NCI-H1436 treated with DMSO at 0.1 percent for 48 hours (cell line): ENCODE measurements at places on chromosomes 5 and 9.

DNA sequence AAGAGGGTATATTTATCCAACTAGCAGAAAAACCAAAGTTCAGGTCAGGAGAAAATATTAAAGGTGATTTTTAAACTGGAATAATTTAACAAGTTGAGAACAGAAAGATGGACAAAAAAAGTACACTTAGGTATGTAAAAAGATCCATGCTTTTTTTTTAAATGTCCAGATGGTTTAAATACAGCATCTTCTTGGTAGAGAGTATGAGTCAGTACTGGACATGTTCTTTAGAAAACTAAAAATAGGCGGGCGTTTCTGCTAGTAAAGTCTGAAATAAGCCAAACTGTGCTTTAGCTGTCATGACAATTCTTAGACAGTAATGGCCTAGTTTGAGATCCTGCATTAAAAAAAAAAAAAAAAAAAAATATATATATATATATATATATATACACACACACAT, 255.9 kb upstream of the ST8SIA4 start:
- no peak for DNase-seq

DNA sequence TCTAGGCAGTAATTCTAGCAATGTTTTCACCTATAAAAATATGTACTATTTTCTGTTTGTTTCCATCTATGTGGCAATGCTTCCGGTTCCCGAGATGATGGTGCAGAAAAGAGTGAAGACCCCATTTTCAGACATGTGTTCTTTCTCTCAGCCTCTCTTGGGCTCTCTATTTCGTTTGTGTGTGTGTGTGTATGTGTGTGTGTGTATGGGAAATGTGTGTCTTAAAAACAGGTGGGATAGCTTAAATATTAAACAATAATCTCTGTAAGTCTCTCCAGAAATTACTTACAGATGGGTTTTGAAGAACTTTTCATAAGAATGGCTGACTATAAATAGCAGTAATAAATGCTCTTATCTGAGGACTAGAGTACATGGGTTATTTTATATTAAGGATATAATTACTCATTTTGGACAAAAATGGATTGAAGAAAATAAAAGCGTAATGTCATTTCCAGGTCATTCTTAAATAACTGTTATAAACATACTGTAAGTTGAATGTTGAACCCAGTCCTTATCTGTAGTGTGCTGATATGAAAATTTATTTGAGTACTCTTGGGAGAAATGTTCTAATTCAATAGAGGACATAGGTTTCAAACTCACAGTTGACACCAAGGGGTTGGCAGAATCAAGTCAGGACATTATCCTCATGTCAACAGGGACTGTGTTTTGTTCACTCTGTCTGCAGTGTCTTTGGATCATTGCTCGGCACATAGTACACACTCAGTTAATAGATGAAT, 31.1 kb downstream of the PCSK5 start:
- DNase-seq, result no peak

- DNase-seq, result no peak
Measured at GRCh38 chr5:9987101-9987500, 262.6 kb downstream of the ATPSCKMT start.

GRCh38 chr9:78189461-78189860, 46.4 kb upstream of the CEP78 start:
- DNase-seq, result no peak

GRCh38 chr5:116097301-116097700, 12.5 kb downstream of the COMMD10 start:
- no peak for DNase-seq

DNA sequence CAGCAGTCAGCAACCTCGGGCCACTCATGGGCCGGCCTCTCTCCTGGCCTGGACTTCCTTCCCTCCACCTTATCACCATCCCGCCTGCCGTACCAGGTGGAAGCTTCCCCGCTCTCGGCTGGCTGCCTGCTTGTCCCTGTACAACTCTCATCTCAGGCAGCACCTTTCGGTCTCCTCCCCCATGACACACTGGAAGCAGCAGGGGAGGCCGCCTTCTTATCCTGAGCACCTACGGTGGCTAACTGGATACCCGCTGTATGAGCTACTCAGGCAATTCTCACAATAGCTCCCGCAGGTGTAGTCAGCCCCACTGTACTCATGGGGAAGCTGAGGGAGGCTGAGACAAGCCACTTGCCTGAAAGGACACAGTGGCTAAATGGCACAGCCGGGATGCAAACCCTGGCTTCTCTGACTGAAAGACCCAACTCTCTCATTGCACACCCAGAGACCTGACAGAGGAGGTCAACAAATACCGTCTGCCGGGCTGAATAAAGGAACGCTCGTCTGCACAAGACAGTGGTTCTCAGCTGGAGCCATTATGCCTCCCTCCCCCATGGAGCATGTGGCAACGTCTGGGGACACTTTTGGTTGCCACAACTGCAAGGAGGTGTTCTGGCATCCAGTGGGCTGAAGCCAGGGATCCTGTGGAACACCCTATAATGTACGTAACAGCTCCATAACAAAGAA, 9.6 kb downstream of the STK10 start:
- no peak for DNase-seq

DNA sequence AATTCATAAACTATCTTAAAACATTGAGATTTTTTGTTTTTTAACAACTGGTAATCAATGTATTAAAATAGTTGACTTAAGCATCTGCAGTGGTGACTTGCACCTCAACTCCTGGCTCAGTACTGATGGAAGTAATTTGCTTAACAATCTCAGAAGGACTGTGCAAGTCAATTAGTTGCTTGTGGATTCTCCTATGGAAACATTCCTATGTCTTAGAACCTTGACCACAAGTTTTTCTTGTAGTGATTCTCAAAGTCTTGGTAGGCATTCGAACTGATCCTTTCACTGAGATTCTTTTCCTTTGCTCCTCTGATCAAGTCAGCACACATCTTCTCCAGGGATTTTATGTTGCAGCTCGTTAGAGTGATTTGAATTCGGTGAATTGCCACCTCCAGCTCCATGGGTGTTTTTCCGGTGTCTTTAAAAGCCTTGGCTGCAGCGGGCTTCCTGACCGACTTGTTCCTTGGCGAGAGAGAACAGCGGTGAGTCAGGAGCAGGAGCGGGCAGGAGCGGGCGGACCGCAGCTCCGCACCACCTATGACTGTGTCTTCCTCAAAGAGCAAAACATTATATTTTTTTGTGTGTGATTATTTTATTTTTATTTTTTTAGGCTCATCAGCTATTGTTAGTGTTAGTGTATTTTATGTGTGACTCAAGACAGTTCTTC, 21.1 kb downstream of the HMGXB3 start:
- DNase-seq, result no peak

DNA sequence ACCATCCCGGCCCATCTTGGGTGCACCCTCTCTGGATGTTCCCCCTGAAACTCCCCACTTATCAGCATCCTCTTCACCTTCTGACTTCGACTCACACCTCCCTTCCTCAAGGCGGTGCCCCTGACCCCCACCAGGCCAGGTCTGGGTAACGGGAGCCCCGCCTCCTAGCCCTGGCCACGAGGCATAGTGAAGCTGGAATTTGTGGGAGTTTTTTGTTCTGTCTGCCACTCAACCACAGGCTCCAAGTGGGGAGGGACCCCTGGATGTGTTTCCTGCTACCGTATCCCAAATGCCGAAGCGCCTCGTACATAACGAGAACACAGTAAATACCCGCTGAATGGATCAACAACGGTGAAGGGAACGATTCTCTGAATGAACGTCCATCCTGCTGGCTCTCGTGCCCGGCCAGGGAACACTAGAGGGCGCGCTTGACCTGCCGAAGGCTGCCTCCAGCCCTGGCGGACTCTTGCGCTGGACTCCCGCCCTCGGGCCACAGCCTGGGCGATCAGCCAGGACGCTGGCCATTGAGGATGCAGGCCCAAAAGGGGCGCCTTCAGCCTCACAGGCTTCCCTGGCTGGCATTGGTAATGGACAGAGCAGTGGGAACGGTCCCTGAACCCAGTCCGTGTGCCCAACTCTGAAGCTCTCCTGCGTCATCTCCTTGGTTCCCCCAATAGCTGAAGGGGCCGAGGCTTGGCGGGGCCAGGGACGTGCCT, 47.3 kb upstream of the PHYKPL start:
- DNase-seq, result no peak

DNA sequence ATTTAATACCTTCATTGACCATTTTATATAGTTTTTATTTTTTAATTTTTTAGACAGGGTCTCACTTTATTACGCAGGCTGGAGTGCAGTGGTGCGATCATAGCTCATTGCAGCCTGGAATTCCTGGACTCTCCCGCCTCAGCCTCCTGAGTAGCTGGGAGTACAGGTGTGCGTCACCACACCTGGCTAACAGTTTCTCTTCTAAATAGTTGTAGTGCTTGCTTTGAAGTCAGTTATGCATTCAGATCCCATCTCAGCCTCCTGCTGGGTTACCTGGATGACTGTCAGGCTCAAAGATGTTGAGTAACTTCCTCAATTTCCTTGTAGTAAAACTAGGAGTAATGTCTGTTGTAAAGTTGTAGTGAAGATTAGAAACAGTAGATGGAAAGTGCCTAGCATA, 21.4 kb downstream of the SNX18 start:
- DNase-seq, result no peak

DNA sequence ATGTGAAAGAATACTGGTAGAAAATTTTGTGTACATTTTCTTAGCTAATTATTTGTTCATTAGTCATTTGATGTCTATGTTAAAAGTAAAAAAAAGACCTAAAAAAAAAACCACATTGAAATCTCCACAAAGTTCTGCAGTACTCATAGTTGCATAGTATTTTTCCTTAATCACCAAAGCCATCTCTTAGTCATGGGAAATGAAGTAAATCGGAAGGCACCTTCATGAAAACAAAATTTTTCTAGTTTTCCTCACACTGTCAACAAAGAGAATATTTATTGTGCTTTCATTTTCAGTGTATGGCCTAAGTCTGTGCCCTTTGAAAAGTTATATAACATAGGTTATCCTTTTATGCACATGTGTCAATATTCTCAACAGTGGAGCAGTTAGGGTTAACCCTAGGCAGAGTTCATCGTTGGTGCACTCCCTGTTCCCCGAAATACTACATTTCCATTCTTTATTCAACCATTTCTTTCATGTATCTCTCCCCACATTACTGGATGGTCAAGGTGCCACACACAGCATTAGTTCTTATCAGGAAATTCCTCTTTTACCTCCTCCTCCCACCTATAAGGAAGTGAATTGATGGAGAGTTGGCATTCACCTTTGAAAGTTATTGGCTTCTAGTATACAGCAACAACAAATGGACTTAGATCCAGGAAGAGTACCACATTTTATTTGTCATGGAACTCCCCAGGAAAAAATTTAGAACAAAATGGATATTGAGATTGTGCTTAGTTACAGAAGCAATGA, 93.1 kb downstream of the NUDT12 start:
- no peak for DNase-seq

DNA sequence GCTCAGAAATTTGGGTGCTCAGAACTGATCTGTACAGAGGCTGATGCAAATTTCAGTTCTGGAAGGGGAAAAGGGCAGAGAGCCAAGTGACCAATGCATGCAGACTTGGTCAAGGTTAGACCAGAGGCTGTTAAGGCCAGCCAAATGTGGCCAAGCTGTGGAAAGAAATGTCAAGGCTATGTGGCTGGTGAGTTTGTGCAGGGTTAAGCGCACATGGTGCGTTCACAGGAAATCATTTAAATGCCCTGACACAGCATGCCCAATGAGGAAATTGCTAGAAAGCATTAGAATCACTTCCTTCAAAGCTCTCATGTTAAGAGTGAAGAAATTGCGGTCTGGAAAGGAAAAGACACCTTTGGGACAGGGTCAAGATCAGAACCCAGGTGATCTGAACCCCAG, 58.0 kb downstream of the PTPN3 start:
- no peak for DNase-seq

DNA sequence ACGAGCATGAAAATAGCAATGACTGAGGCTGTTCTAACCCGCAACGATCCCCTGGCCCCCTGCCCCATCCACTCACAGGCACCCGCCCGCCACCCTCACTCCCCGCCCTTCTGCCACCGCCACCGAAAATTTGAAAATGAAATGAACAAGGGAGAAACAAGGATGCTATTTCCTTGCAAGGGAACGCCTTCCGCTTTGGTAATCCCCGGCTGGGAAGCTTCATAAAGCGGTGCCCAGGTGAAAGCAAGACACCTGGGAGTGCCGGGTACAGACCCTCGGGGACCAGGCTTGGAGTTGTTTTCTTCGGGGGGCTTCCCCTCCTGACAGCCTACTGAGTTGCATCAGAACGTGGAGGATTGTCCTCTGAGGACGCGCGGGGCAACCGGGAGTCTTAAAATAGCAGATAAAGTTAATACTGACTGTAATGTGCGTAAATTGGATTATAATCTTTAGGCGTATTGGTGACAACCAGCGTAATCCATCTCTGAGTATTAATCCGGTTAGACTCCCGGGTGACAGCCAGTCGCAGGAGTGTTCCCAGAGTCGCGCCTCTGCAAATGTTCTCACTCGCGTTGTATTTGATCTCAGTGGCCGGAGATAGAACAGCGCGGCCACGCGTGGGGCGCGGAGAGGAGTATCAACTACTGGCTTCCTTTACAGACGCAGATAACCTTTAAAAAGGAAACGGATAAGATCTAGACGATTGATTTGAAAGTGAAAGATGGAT, 885 bp upstream of the MLLT3 start:
- DNase-seq, result no peak

- no peak for DNase-seq
Measured at GRCh38 chr5:9099689-9100088, 446.2 kb downstream of the SEMA5A start.

DNA sequence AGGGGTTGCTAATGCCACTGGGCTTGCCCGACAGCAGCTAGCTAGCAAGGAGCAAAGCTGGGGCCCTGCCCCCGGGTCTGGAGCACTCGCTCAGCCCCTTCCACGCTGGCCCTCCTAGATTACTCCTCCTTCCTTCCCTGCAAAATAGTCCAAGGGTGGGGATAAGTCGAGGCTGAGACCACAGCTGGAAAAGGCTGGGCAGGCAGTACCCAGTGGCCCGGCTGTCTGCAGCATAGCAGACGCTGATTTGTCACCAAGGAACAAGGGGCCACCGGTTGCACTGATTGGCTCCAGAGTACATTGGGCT, 73.9 kb downstream of the ADAMTS2 start:
- DNase-seq, result no peak

DNA sequence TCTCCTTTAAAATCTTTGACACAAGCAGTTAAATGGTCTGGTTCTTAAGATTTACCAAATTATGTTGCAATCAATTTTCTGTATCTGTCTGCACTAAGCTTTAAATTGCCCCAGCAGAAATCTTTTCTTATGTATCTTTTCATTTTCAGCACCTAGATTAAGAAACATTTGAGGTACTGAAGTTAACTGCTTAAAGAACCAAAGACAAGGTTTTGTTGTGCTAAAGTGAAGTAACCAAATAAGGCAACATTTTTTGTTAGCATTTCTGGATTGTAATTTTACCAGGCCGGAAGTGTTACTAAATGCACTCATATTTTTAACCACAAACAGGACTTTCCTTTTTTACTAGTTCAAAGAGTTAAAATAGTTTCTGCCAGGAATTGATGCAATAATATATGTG, 24.1 kb upstream of the MTAP start:
- no peak for DNase-seq

- no peak for DNase-seq
Measured at GRCh38 chr5:138466125-138466899, 1.0 kb downstream of the EGR1 start.

DNA sequence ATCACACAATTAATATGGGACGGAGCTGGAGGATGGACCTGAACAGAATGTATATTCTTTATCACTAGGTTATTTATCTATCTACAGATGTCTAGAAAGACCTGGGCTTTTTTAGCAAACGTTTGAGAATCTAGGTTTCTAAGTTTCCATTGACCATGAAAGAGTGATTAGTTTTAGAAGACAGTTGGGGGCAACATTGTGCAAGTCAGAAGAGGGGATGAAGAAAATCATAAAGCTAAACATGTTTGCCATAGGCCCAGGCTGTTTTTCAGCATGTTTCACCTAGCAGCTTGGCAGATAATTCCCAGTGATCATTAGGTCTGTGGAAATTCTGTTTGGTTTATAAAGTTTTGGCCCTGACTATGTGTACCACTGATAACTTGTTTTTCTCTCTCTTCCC, 44.1 kb upstream of the CDKN2B start:
- DNase-seq, result no peak
